Head of caudate nucleus (tissue), 42 donors: ENCODE measurements at places on chromosomes 7 and 10.

- DNase-seq: no peak
These were observed 43.6 kb upstream of the ZNF32 start for GRCh38 chr10:43692051-43692825.

DNA sequence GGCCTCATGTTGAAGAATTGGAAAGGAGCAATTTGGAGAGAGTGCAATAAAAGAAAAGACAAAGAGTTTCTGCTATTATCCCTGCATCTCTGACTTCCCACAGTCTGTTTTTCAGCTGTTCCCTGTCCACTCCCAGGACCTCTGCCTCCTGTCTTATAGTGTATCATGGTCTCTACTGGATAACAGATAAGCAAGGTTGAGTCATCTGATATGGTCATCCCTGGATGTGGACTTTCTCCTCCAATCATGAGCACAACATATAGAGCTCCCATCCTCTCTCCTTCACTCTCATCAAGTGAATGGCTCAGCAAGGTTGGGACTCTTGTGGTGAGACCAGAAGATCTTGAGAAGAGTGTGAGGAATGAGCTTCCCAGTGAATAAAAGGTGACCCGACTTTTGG is 123.1 kb downstream of the PLCE1 start:
- no peak for DNase-seq

DNA sequence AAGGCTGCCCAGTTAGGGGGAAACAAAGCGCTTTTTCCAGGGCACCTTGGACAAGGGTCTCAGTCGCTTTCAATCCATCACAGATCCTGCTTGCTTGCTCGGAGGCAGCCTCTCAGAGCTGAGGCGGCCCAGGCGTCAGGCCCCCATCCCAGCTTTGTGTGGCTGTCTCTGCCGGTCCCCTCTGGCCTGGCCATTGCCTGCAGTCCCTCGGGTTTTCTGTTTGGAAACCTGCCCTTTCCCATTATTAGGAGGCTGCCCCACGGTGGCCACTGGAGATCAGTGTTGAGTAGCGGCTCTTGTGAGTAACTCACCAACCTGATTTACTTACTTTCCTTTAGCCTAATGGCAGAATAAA is 216.1 kb downstream of the GLRX3 start:
- no peak for DNase-seq

DNA sequence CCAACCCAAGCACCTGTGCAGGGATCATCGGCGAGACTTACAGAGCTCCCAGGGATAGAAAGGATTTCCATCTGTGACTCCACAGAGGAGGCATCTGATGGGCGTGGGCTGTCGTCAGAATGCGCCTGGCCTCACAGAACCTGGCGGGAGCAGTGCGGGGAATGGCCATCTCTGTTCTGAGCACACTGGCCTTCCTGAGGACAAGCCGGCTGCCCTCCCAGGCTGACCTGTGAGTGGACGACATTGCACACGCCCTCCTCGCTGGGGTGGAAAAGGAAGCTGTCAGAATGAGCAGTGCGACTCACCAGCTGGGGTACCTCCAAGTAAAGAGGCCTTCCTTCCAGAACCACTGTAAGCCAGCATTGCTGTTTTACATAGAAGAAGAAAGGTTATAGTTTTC is 234.6 kb upstream of the PITRM1 start:
- DNase-seq: no peak

- DNase-seq: no peak
These were observed 43.4 kb downstream of the GLI3 start for GRCh38 chr7:42193471-42194129.

- peak; percentile 51 for DNase-seq
These were observed 266.9 kb downstream of the TNS3 start for GRCh38 chr7:47314728-47315607.
